Large intestine (tissue), 12 donors: ENCODE measurements at places on chromosomes 12 and 14. TPM values are rescaled to one million over a fixed set of nuclear protein-coding genes. Genes with fewer than 3 reads are reported as not detected.

The HOXC11 gene
- polyA plus RNA-seq, result 0.18 TPM

The TRPV4 gene
- polyA plus RNA-seq, result 0.76 TPM

The OR11H6 gene
- polyA plus RNA-seq, result not detected

GRCh38 chr12:71354871-71355270 is 84.7 kb upstream of the LGR5 start:
- no peak for DNase-seq

DNA sequence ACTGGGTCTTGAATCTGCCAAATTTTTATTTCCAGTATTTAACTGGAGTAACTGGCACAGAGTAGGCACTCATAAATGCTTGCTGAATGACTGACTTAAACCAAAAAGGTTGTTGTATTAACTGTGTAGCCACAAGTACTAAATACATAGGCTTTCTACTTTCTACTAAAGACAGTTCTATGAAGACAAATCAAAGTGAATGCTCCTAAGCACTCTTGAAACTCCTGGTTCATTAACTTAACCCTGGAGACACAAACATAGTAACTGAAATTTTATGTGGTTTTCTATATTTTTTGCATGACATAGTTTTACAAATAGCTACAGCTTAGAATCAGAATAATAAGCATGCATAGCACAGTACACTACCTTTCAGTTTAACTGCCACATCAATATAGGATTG is 70.4 kb downstream of the TXNDC16 start:
- no peak for DNase-seq

The ACVRL1 gene
- polyA plus RNA-seq, result 17.7 TPM

- DNase-seq, result no peak
These were observed 1.8 kb downstream of the TRAF3 start for GRCh38 chr14:102779084-102779462.

- DNase-seq, result no peak
These were observed 101.1 kb downstream of the RFLNA start for GRCh38 chr12:124395986-124396385.

GRCh38 chr12:77489331-77489970 is 341.2 kb upstream of the NAV3 start:
- DNase-seq, result no peak

DNA sequence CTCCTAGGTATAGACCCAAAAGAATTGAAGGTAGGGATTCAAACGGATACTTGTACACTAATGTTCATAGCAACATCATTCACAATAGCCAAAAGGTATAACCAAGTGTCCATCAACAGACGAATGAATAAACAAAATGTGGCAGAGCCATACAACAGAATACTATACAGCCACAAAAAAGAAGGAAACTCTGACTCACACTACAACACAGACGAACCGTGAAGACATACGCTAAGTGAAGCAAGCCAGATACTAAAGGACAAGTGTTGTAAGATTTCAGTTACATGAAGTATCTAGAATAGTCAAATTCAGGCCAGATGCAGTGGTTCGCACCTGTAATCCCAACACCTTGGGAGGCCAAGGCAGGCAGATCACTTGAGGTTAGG is 19.1 kb downstream of the CAMKK2 start:
- no peak for DNase-seq

The MLF2 gene
- 174 TPM for polyA plus RNA-seq

GRCh38 chr12:47079981-47080724 is 394 bp upstream of the AMIGO2 start:
- peak; percentile 47 for DNase-seq
